ENCODE measurements at places on chromosomes 1 and 21.

DNA sequence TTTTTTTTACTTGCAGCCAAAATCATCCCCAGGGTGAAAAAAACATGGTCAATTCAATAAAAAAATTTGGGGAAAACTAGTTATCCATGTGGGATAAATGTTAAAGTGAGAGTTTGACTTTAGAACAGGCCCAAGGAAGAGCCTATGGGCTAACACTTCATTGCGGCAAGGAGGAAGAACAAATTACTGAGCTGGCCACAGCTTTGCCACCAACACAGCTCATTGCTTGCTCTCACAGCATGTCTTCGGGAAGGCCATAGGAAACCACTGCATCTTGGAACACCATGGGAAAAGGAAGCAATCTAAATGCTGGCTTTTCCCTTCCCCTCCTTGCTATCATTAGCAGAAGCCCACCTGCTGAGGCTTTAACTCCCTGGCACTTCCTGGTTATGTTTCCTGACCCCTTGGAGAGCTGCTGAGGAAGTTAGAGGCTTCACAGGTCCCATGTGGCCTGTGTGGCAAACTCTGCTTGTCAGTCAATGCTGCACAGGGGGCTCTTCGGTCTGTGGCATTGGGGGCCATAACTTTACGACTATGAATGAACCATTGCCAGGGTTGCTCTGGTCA is 86.0 kb downstream of the SLC25A24 start:
- no peak for DNase-seq

DNA sequence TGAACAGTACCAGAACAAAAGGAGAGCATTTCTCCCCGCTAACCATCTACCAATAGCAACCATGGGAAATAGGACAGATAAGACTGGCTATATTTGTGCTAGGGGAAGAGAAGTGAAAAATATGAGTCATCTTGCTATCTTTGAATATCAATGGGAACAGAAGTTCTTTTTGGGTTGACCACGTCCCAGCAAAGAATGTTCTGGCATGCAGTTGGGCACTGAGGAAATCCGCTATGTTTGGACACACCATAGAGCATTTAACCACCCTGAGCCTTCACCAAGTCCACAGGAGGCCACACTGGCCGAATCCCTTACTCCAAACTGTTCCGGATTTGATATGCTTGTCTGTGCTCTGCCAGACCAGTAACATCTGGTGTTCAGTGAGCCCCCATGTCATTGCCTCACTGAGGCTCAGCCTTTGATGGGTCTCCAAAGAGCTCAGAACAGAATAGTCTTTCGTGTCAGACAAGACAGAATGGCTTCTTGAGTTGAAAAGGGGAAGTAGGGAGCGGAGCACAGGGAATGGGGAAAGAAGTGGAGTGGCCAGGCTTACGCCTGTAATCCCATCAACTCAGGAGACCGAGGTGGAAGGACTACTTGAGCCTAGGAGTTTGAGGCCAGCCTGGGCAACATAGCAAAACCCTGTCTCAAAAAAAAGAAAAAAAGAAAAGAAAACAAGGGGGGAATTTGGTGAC is 81.4 kb downstream of the SMYD2 start:
- DNase-seq: no peak

GRCh38 chr1:204426474-204426873 is 14.9 kb upstream of the PPP1R15B start:
- DNase-seq: no peak

GRCh38 chr1:107777664-107778047 is 187.3 kb downstream of the VAV3 start:
- no peak for DNase-seq

GRCh38 chr1:100699744-100700143 is 19.8 kb upstream of the VCAM1 start:
- DNase-seq: peak; percentile 63

DNA sequence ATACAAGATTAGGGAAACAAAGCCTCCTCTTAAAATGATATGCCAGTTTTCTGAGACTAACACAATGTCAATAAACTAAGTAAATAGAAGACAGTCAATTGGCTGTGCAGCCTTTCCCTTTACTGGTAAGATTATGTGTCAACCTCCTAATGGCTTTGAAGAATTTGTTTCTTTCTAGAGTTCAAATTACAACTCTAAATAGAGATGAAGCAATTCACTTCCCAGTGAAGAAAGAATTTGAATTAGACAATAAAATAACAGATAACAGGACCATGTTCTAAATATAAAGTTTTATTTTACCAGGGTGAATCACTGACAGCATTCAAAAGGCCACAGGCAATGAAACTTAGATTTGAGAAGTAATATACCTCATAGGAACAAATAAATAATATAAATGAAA is 680.3 kb downstream of the PLA2G4A start:
- no peak for DNase-seq

DNA sequence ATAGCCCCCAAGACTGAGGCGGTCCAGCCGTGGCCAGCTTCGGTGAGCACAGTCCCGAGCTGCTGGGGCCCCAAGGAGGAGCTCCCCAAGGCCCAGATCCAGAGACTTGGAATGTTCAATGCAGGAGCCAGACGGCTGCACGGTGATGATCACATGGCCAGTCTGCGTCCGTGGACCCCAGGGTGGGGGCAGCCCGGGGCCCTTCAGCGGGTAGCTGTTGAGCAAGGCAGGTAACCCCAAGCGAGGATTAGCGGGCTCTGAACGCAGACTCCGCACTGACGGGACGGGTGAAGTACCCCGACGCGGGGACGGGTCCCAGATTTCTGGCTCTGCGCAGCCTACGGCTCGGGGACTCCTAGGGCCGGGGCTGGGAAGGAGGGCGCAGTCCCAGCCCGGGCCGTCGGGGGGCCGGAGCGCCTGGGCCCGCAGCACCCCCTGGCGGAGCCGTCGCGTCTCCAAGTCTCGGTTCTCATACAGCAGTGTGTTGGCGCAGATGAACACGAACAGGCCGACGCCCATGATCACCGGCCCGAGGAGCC is 2.7 kb downstream of the TMEM200B start:
- no peak for DNase-seq

DNA sequence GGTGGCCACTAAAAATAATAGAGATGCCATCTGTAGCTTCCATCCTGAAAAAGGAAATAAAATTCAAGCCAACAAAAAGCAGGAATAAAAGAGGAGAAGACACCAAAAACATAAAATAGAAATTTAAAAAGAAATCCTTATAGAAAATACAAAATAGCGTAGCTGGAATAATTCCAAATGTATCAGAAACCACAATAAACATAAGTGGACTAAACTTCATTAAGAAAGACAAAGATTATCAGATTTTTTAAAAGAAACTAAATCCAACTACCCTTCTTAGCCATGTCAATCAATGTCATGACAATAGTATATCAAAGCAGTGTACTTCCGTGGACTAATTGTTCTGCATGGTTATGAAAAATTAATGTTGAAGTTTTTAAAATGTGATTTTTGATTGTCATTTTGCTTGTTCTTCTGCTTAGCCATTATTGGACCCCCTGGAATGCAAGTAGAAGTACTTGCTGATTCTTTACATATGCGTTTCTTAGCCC is 13.2 kb downstream of the IL10RB start:
- DNase-seq: no peak

DNA sequence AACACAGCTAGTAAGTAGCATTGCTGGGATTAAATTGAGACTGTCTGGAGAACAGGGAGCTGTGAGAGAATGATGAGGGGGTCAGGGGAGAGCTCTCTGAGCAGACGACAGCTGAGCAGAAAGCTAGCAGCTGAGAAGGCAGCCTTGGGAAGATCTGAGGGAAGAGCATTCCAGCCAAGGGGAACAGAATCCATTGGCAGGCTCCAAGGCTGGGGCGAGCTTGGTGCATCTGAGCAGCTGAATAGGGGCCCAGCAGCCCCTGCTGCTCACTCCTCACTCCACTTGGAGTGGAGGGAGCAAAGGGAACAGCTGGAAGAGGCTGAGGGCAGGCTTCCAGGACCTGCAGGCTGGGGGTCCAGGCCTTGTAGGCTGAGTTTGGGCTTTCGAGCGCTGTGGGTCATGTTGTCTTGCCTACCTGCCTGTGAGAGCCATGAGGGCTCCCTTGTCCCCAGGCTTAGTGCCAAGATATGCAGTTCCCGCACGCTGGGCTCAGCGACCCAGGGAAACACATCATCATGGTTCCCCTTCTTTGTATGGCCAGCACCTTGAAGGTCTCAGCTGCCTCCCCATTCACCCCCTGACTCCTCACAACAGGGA is 10.5 kb downstream of the ACOT11 start:
- no peak for DNase-seq

DNA sequence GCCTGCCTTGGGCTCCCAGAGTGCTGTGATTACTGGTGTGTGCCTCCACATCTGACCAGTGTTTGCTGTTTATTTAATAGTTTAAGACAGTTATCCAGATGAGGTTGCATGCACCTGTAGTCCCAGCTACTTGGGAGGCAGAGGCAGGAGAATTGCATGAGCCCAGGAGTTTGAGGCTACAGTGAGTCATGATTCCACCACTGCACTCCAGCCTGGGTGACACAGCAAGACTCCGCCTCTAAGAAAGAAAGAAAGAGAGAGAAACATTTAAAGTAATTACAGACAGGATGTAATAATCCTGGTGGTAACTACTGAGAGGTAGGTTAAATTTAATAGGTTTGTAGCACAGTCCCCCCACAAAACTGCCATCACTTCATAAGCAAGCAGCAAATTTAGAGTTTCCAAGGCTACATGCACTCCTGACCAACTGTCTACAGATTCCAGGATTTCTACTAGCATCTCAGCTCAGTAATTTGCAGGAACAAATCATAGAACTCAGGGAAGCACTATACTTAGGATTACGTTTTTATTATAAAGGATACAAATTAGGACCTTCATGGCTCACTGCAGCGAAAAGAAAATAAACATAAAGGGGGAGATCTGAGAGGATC is 89.6 kb downstream of the PKN2 start:
- DNase-seq: peak; percentile 52

- no peak for DNase-seq
Observed at GRCh38 chr1:13893409-13893821, 193.4 kb downstream of the PRDM2 start.

- no peak for DNase-seq
Observed at GRCh38 chr1:224339442-224340033, 9.6 kb upstream of the NVL start.

- DNase-seq: peak; percentile 70
Observed at GRCh38 chr1:241639623-241640148, 483 bp downstream of the CHML start.

DNA sequence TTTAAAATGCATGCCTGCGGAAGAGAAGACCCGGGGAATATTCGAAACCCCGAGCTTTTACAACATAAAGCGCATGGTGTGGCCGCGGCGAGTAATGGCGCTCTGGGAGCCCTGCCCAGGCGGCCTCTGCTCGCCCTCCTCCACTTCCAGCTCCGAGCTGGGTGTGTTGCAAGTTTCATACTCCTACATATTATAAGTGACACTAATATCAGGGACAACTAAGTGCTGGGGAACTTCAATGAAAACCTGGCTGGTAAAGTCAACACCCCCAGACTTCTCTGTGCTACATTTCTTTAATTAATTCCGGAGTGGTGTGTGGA is 11.8 kb downstream of the SIM2 start:
- DNase-seq: no peak

- DNase-seq: no peak
Observed at GRCh38 chr1:93917302-93917701, 8.1 kb upstream of the GCLM start.

DNA sequence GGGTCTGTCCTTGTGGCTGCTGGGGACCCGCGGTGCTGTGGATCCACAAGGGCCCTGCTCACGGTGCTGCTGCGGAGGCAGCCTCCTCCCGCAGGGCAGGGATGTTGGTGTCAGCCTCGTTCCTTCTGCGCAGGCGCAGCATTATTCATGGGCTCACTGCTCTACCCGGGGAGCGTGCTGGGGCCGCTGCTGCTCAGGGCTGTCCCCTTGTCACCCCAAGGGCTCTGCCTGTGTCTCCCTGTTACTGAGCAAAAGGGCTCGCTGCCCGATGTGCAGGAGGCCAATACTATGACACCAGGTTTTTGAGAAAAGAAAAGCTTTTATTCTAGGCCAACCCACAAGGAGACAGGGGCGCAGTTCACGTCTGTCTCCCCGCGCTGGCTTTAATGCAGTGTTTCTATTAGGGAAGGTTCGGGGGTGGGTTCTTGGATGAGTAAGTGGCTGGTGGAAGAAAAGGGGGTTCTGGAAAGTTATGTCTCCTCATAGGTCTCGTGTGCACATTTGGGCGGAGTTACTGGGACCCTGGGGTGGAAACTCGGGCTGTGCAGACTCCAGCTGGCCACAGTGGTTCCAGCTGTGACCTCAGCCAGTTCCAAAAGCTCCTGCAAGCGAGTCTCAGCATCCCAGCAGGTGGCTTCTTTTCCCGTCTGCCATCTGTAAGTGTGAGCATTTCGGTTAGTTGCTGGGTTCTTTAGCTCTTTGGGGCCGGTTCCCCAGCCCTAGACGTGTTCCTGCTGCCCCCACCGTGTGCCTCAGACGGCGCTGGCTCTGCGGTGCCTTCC is 40.8 kb upstream of the LRRC3 start:
- DNase-seq: peak; percentile 22

GRCh38 chr1:158809862-158810261 is 21.3 kb upstream of the MNDA start:
- DNase-seq: no peak

DNA sequence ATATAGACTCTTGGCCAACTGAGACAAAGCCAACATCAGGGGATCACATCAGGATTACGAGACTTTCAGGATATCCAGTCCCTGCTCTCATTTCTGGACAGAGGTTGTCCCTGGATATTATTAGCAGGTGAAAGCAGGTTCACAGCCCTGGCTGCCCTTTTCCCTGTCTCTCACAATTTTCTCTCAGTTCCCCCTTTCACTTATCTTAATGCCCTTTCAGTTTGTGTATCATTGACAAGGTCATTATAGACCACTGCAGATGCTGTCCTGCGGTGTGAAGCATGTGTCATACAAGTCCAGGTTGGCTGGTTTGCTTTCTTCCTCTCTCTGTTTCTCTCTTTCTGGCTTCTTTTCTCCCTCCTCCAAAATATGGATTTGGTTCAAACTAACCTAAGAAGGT is 2.1 kb upstream of the KLHDC9 start:
- DNase-seq: no peak

DNA sequence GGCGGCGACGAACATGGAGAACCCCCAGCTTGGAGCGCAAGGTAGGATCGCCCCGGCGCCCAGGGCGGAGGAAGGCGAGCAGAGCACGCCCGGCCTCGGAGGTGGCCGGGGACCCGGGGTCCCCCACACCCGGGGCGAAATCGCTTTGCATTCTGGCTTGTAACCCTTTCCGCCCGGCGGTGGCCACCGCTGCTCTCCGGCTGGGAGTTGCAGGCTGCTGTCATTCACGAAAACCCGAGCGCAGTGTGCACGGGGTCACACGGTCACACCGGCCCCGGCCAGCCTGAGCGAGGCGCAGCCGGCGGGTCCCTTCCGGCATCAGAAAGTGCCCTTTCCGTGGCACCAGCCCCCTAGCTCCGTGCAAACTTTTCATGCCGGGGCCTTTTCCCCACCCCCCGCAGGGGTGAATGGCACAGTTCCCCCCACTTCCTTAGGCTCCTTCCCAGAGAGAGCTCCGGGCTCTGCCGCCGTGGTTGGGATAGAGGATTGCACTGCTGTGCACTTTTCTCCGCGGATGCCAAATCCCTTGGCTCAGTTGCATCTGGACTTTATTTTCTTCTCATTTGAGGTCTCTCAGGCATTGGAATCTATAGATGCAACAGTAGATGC is 802 bp downstream of the KAZN start:
- DNase-seq: no peak

GRCh38 chr1:150764617-150765101 is 919 bp downstream of the CTSS start:
- DNase-seq: peak; percentile 83

GRCh38 chr1:11693024-11693590 is 1.6 kb downstream of the DRAXIN start:
- DNase-seq: peak; percentile 33

GRCh38 chr1:100518023-100518422 is 19.9 kb upstream of the GPR88 start:
- DNase-seq: no peak

GRCh38 chr1:198923993-198924392 is 285.2 kb downstream of the PTPRC start:
- no peak for DNase-seq

- DNase-seq: no peak
Observed at GRCh38 chr1:184162281-184162680, 110.8 kb downstream of the TSEN15 start.
